Dermis microvascular lymphatic vessel endothelial cell (primary cell): ENCODE measurements at places on chromosomes 13 and 19. TPM values are rescaled to one million over a fixed set of nuclear protein-coding genes. Genes with fewer than 3 reads are reported as not detected.

GRAMD1A gene
- 21.1 and 42.1 TPM in 2 replicates for total RNA-seq

IL4I1 gene
- 1.6 and 1.9 TPM in 2 replicates for total RNA-seq

HCST gene
- 0.38 and 0.39 TPM in 2 replicates for total RNA-seq

LSR gene
- total RNA-seq: 0.25 and 0.26 TPM in 2 replicates

PDX1 gene
- not detected in 2 replicates for total RNA-seq

EBI3 gene
- 0.26 and 1.5 TPM in 2 replicates for total RNA-seq

SYNGR4 gene
- total RNA-seq: not detected in 2 replicates

CGB5 gene
- total RNA-seq: not detected in 2 replicates

TEX29 gene
- 0.13 TPM in 1 of 2 replicates, not detected in the other for total RNA-seq

MUC16 gene
- total RNA-seq: not detected in 2 replicates

UBA52 gene
- total RNA-seq: 733 and 1,015 TPM in 2 replicates

ZNF799 gene
- 4.6 and 6.6 TPM in 2 replicates for total RNA-seq

ZNF729 gene
- not detected in 2 replicates for total RNA-seq

IGFL1 gene
- not detected in 2 replicates for total RNA-seq

SMIM24 gene
- not detected in 2 replicates for total RNA-seq

MYO16 gene
- not detected in 2 replicates for total RNA-seq

POLR1G gene
- total RNA-seq: 7.0 and 7.4 TPM in 2 replicates

LGALS14 gene
- total RNA-seq: not detected in 2 replicates

CEACAM3 gene
- not detected in 2 replicates for total RNA-seq

MKNK2 gene
- 105 and 109 TPM in 2 replicates for total RNA-seq

CRX gene
- total RNA-seq: not detected in 2 replicates

PTGER1 gene
- total RNA-seq: 0.13 and 0.25 TPM in 2 replicates

TEX26 gene
- not detected in 2 replicates for total RNA-seq
